Right lobe of liver (tissue), 6 donors: ENCODE measurements at places on chromosomes 6 and 20.

GRCh38 chr6:124436803-124437202 is 525.4 kb upstream of the RNF217 start:
- no peak for DNase-seq

- DNase-seq = peak; percentile 67
Measured at GRCh38 chr6:69792292-69792691, 4.5 kb downstream of the LMBRD1 start.

- no peak for DNase-seq
Measured at GRCh38 chr6:36246506-36247268, 23.2 kb upstream of the PNPLA1 start.

GRCh38 chr6:31321005-31321707 is 35.8 kb downstream of the HLA-B start:
- no peak for DNase-seq

GRCh38 chr6:75863001-75863400 is 114.0 kb downstream of the MYO6 start:
- DNase-seq = no peak

- no peak for DNase-seq
Measured at GRCh38 chr6:90533615-90534336, 53.1 kb downstream of the MAP3K7 start.

DNA sequence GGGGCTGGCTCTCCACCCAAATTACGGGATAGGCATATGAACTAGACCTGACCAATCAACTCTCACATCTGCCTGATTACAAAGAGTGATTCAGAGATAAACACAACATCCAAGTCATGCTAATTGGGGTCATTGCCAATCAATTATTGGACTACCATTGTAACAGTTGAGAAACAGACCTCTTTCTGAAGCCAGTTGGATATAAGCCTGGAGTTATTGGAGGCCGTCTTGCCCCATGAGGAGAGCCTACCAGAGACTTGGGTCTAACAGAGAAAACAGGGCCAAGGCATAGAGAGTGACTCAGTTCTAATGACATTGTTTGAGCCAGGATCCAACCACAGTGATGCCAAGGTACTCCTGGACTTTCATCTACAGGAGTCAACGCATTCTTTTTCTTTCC is 39.4 kb upstream of the HIVEP2 start:
- DNase-seq = no peak

DNA sequence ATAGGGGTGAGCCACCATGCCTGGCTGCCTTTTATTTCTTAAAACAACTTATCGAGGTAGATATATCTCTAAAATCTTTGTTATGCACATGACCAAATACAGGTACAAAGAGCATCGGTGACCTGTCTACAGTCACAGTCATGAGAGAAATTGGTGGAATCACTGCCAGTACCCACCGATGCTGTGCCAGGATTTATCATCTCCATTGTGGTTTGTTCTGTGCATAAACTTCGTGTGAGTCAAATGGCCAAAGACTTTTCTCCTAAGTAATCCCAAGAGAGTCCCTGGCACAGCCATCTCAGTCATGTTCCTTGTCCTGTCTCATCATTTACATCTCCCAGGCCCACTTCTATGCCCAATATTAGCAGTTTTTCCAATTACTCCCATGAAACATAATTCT is 9.0 kb downstream of the GSTA3 start:
- DNase-seq = no peak

DNA sequence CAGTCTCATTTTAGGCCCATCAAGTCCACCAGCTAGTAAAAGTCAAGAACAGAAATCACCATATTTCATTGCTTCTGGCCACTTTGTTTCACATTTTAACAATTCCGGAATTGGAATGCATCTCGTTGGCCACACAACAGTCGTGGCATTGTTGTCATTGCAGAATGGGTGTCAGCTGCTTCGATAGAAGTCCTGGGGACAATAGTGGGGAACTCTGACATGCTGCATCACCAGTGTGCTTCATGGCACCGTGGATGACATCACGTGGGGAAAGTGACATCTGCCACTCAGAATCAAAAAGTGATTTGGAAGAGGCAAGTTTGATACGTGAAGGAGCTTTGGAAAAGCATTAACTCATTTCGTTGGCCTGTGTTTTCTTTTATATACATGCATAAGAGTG is 43.8 kb upstream of the XRN2 start:
- no peak for DNase-seq

DNA sequence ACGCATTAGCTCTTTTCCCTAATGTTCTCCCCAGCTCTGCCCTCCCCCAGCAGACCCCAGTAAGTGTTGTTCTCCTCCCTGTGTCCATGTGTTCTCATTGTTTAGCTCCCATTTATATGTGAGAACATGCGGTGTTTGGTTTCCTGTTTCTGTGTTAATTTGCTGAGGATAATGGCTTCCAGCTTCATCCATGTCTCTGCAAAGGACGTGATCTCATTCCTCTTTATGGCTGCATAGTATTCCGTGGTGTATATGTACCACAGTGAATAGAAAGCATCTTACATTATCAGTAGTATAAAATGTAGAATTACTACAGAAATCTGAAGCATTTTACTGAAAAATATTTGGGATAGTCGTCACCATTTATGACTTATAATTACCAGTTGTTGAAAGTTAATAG is 21.8 kb downstream of the HLA-DRA start:
- DNase-seq = no peak

DNA sequence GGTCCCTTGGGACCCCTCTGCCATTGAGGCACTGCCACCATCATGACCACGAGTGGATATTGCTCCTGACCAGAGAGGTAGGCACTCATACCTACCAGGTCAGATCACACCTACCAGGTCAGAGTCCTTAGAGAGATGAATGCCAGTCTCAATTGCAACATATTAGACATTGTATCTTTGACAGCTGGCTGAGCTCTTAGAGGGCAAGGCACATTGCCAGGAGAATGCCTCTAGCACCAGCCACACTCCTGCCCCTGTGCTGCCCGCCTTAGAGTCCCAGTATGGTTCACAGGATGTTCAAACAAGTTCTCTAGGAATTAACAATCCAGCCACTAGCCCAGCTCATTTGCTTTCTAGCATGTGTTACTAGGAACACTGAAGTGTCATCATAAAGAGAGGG is 65.9 kb downstream of the TMEM244 start:
- peak; percentile 77 for DNase-seq

GRCh38 chr20:44438782-44439181 is 36.9 kb upstream of the TTPAL start:
- DNase-seq = no peak

- no peak for DNase-seq
Measured at GRCh38 chr6:78746457-78746856, 120.9 kb upstream of the IRAK1BP1 start.

DNA sequence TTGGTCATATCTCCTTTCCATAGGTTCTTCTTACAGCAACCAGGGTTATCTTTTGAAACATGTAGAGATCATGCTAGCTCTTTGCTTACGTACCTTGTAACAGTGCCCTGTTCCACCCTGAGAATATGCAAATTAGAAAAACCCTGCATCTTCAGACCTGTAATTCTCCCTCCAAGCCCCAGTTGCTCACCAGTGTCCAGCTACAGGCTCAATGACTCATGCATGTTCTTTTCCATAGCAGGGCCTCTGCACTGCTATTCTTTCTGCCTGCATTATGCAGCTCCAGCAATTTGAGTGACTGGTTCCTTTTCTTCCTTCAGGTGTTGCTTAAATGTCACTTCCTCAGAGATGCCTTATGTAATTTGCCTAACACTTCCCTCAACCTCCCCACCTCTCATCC is 636.2 kb downstream of the KHDRBS2 start:
- no peak for DNase-seq
